ENCODE measurements at places on chromosomes 7 and 10. TPM values are rescaled to one million over a fixed set of nuclear protein-coding genes. Genes with fewer than 3 reads are reported as not detected.

- no peak for DNase-seq
Observed at GRCh38 chr10:57303566-57303965, 942.5 kb upstream of the ZWINT start.

DNA sequence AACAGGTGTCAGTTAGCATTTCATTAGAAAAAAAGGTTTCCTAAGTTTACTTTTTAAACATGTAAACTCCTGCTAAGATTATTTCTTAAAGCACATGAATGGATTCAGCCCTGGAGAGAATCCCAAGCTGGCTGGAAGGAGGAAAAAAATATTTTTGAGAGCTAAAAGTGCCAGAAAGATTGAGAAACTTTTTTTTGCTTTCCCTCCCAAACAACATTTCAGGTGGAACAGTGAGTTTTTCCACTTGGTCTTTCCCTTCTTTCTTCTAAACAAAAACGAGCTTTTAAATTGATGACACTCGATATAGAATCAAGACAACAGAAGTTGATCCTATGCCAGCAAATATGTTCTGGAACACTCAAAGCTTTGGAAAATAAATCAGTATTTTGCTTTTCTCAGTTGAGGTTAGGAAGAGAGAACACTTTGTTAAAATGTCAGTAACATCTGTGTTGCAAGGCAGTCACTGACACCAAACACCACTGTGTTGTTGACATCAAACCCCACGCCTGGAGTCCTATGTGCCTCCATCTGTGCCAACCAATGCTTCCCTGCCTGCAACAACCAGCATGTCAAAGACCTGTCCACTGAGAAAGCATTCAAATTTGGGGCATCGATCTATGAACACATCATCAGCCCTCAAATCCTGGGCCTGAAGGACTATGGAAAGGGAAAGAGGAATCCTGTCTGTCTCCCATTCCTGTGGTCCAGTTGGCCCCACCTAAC is 22.9 kb upstream of the INSIG1 start:
- DNase-seq = no peak

GRCh38 chr10:113131613-113132261 is 181.7 kb downstream of the TCF7L2 start:
- DNase-seq = no peak

DNA sequence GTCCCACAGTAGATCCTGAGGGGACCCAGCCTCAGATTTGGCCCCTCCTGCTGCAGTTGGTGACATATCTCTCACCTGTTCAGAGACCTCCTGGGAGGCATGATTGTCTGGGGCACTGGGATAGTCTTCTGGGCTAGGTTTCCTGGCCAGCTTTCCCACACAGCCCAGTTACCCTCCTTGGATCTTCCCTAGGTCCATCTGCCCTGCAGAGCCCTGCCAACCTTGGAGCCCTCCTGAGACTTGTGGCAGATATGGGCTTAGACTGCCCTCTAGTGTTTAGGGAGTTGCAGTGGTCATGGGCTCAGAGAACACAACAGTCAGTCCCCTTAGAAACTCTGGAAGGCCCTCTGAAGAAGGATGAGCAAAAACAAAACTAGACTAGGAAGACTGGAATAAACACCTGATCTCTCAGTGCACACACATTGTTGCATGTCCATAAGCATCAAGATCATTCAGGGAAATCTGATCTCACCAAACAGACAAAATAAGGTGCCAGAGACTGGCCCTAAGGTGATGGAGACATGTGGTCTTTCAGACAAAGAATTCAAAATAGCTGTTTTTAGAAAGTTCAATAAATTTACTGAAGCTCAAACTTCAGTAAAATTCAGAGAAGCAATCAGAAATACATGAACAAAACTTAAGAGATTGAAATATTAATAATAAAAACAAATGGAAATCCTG is 324.6 kb downstream of the ATRNL1 start:
- peak; percentile 74 for DNase-seq

DNA sequence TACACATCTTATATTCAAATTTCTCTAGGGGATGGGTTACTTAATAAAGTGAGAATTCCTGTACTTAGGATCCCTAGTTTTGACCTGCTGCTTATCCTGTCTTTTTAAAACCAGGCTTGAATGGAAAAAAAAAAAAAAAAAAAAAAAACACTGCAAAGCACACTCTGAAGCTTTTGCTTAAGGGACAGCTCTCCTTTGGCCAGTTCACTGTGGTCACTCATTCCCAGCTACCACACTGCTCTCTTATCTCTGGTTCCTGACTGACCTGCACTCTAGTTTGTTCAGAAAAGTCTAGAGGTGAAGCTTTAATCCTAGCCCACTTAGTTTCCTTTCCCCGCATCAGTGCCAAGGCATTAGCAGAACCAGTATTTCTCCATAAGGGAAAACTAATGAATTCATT is 82.4 kb downstream of the CADPS2 start:
- DNase-seq = no peak

DNA sequence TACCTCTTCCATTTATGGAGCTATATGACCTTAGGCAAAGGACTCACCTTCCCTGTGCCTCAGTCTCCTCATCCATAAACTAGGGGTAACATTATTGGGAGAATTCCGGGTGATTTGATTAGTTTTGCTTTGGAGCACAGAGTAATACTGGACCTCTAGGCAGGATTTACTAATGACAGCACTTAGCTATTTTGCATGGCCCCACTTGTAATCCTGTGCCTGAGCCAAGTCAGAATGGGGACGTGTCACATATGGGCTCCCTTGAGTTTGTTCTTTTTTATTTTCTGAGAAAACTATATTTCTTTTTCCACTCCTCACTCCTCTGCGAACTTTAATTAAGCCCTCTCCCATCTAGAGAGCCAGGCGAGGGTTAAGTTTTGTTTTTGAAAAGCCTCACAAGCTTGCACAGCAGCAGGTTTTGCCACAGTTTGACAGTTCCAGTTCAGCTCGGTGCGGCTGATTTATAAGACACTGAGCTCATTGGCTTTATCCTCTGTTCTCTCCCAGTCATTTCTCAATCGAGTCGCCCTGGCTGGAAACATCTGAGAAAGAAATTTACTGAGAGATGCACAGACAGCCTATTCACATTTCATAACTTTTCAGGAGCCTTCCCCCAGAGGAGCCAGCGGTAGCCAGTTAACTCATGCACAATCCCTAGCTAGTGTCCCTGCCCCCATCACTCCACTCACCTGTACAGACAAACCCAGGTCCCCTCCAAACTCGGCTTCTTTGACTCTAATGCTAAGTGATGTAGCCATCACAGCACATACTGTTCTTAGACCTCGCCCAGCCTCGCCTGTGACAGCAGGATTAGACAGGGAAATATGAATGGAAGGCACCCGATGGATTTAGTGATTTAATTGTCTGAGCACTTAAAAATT is 441.9 kb upstream of the NPVF start:
- DNase-seq = no peak

- DNase-seq = no peak
Observed at GRCh38 chr10:71021402-71021801, 133.0 kb upstream of the PCBD1 start.

- no peak for DNase-seq
Observed at GRCh38 chr7:142919656-142920055, 13.9 kb downstream of the TRPV5 start.

DNA sequence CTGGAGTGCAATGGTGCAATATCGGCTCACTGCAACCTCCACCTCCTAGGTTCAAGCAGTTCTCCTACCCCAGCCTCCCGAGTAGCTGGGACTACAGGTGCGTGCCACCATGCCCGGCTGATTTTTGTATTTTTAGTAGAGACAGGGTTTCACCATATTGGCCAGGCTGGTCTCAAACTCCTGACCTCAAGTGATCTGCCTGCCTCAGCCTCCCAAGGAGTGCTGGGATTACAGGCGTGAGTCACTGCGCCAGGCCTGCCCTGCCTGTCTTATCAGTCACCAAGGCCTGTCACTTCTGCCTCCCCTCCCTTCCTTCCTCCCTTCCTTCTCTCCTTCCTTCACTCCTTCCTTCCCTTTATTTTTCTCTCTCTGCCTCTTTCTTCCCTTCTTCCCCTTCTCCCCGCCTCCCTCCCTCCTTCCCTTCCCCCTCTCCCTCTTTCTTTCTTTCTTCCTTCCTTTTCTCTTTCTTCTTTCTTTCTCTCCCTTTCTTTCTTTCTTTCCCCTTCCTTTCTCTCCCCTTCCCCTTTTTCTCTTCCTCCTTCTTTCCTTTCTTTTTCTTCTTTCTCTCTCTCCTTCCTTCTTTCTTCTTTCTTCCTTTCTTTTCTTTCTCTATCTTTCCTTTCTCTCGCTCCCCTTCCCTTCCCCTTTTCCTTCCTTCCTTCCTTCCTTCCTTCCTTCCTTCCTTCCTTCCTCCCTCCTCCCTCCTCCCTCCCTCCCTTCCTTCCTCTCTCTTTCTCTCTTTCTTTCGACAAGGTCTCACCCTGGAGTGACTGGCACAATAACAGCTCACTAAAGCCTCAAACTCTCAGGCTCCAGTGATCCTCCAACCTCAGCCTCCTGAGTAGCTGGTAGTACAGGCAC is 3.1 kb upstream of the ST7 start:
- no peak for DNase-seq

DNA sequence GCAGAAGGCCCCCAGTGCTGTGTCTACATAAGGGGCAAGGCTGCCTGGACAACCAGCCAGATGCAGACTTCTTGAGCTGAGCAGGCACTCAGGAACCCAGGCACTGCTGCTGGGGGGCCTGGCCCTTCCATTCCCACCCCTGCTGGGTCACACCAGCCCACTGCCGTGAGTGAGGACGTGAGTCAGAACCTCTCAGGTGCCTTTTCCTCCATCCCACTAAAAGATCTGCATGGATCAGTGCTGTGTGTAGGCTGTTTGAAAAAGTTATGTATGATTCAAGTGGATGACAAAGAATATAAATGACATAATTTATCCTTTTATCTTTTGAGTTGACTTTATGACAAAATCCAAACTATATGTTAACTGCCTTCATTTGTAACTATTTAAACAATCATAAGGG is 499.3 kb downstream of the INHBA start:
- DNase-seq = no peak

The IMMP2L gene
- 5.3 TPM for total RNA-seq

The SEMA3D gene
- not detected for total RNA-seq

The ASZ1 gene
- not detected for total RNA-seq

The TUBAL3 gene
- 0.47 TPM for total RNA-seq

The SDK1 gene
- total RNA-seq = not detected

The IFIT1B gene
- not detected for total RNA-seq

The DDIT4 gene
- total RNA-seq = 107 TPM

The CALHM1 gene
- total RNA-seq = not detected

The HGF gene
- not detected for total RNA-seq

The EBLN1 gene
- not detected for total RNA-seq

The PRSS1 gene
- total RNA-seq = 3.3 TPM
